H54 (cell line): ENCODE measurements at places on chromosomes 7 and 10.
A peak's percentile ranks its signal among the peaks of the same experiment; 100 is the strongest.

DNA sequence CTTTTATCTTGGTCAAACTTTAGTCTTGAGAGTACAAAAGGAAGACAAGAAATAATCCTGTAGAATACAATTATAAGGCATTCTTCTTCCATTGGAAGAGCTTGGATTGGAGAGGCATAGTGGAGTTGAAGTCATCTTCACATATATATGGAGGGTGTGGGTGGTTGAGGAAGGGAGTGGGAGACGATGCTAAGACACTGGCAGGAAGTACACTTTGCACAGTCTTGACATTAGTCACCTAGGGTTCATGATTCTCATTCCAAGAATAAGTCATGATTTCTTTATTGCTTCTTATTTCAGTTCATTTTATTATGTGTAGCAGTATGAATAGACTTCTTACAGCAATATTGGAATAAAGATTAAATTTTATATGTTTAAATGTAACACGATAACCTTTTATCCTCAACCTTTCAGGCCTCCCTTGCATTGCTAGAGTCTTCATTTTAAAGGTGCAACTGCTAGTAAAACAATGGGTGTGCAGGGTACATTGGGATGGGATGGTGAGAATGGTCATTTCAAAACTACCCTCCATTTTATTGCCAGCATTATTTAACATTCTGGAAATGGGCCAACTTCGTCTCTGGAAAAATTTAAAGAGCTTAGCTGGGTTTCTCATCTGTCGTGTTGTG, 12.3 kb upstream of the SLC26A3 start:
- DNase-seq: no peak

DNA sequence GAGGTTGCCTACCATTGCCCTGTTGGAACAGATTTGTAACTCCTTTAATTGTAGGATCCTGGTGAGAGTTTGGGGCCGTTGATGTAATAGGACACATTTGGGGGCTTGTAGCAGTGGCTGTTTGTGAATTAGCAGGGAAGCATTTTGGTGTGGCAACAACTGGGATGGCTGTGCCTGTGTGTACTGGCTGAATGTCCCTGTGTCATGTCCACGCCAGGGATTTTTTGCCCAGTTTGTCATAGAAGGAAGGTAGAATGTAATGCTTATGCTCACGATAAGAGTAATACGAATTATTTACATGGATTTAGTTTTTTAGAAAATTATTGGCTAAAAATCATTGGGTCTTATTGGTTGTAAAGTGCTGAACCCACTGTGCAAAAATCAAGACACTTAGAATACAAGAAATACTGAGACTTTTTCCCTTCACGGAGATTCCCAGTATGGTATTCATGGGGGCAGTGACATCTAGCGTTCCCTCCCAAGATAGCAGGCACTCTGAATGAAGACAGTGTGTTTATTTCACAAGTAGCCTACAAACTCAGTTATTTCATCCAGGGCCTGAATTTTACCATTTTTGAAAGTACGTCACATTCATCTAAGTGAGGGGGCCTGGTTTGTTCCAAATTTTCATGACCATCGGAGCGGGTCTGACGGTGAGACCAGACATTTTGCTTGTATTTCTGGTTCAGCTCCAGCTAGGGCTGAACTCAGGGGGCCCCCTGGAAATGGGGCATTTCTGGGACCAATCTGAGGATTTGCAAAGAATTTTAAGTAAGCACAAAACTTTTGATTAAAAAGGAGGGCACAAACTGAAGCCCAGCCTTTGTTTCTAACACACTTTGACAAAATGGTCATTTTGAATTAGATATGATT, 74.7 kb downstream of the CACNB2 start:
- DNase-seq: peak; percentile 10

GRCh38 chr7:78265486-78265885, 466.9 kb downstream of the PHTF2 start:
- no peak for DNase-seq

- DNase-seq: no peak
Observed at GRCh38 chr10:71009126-71009525, 120.8 kb upstream of the PCBD1 start.

- DNase-seq: peak; percentile 21
Observed at GRCh38 chr7:111198255-111198654, 107.3 kb downstream of the LRRN3 start.

- DNase-seq: no peak
Observed at GRCh38 chr10:86232644-86233043, 134.0 kb downstream of the GRID1 start.

- DNase-seq: no peak
Observed at GRCh38 chr10:98195120-98195519, 60.7 kb downstream of the R3HCC1L start.

- DNase-seq: no peak
Observed at GRCh38 chr10:101493782-101494281, 94.2 kb downstream of the POLL start.
